ENCODE measurements at places on chromosomes 12 and 14. TPM values are rescaled to one million over a fixed set of nuclear protein-coding genes. Genes with fewer than 3 reads are reported as not detected.
A peak's percentile ranks its signal among the peaks of the same experiment; 100 is the strongest.

DNA sequence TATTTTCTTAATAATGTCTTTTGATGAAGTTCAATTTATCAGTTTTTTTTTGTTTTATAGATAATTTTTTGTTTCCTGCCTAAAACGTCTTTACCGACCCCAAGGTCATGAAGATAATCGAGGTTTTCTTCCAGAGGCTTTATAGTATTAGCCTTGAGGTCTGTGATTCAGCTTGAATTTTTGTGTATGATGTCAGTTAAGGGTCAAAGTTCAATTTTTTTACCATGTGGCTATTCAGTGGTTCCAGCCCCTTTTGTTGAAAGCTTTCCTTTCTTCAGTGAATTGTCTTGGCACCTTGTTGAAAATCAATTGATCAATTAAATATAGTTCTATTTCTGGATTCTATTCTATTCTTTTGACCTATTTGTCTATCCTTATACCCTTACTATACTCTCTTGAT, 3.2 kb upstream of the MGST1 start:
- no peak for DNase-seq

GRCh38 chr14:21300892-21301291, 21.0 kb downstream of the RPGRIP1 start:
- DNase-seq: no peak

DNA sequence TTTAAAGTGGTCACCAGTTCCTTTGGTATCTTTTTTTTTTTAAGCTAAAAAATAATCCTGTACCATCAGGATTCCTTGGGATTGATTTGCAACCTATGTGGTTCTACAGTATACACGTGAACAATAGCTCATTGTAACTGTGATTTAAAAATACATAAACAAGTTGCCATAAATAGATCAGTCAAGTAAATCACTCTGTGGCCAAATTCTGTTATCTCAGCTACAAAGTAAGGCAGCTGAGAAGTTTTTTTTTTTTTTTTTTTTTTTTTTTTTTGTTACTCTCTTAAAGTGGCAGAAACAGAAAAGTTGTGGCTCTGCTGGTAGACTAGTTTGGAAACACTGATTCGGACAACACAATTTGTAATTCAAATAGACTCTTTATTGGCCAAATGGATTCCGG, 104.5 kb downstream of the PRICKLE1 start:
- DNase-seq: no peak

Gene VSX2
- not detected for total RNA-seq

DNA sequence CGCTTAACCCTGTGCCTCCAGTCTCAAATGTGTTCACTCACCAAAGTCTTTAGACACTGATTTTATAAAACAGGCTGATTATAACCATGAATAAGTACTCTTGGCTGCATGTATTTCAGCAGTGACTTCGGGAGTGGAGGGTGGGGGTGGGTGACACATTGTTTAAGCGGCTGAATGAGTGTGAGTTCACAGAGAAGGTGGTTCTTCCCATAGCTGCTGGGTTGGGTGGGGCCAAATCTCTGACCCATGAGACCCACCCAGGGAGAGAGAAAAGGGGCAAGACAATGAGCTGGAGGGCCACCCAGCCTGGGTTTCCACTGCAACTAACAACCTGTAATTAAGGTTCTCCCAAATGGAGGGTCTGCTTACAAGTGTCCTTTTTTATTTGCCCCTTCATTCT, 96.4 kb downstream of the SYNE3 start:
- DNase-seq: no peak

DNA sequence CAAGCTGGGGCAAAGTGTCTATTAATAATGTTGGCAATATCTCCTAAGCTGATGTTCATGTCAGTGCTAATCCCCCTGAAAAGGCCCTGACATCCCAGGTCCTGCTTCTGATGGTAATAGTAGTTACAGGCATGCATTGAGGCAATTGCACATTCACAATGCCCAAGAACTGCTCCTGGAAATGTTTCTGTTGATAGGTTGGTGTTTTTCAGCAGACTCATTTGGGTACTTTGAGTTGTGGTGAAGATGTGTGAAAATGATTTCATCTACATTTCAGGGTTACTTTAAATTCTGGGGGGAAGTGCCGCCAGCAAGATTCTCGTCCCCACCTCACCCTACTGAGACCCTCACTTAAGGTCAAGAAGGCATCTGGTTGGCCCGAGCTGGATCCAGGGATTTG, 92.9 kb downstream of the BBS10 start:
- DNase-seq: no peak

Gene IL22
- total RNA-seq: not detected

DNA sequence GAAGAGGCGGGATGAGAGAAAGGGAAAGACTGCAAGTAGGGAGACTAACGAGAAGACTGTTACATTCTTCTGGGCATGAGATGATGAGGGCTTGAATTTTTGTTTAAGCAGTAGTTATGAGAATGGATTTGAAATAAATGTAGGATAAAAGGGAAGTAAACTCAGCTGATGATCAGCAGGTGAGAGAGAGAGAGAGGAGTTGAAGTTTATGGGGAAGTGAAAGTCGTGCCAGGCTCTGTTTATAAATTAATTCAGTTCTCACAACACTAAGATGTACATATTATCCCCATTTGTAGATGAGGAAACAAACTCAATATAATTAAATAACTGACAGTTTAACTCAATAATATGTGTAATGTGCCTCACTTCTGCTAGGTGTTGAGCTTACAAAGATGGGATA, 170.0 kb upstream of the RMST start:
- DNase-seq: no peak

- DNase-seq: no peak
Observed at GRCh38 chr14:32491416-32492016, 162.4 kb downstream of the AKAP6 start.

DNA sequence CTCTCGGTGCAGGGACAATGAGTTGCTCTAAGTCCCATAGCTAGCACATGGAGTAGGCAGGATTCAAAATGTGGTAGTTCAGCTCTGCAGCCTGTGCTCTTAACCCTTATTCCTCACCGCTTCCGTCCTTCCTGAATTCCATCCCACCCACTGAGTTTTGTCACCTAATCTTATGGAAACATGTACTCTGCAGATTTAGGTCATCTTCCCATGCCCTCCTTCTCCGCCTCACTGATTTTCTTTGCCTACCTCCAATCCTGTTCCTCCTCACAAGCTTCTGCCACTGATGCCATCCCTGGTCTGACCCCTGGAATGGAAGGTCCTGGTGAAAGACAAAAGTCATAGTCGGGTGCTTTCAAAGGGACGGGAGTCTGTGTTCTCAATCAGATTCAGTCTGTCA, 46.5 kb upstream of the ABCC9 start:
- no peak for DNase-seq

Gene DCN
- total RNA-seq: 863 TPM

DNA sequence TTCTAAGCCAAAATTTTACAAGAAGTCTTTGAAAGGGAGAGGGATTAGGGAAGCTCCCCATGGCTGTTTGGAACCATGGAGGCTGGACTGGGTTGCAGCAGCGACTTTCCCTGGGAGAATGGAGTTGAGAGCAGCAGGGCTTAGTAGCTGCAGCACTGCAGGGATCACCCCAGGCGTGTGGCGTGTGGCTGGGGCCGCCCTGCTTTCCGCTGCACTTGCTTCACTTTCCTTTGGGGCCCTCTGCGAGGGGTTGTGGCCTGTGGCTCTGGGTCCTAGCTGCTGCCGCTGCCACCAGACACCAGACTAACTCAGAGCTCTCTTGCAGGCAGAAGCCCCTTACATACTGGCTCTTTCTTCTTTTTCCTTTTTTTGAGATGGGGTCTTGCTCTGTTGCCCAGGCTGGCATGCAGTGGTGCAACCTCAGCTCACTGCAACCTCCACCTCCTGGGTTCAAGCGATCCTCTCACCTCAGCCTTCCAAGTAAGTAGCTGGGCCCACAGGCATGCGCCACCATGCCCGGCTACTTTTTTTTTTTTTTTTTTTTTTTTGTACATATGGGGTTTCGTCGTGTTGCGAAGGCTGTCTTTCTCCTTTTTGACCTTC, 25.4 kb downstream of the CCDC62 start:
- no peak for DNase-seq

Gene PRR4
- 4.8 TPM for total RNA-seq

Gene RNFT2
- 3.1 TPM for total RNA-seq

DNA sequence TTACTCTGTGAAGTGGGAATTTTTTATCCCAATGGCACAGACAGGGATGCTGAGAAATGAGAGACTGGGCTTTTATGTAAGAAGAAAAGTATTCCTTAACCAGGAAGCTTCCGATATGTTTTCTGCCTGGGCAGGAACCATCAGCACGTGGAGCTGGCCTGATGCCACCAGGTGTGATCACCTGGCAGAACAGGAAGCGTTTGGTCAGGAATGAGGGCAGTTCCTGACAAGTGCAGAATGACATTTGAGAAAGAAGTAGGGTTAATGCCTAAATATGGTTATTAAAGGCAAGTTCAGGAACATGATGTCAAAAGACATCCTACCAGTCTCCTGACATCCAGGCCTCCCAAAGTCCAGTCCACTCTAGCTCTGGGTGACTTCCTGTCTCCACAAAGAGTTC, 210.3 kb downstream of the NUAK1 start:
- DNase-seq: no peak

Gene CMKLR1
- 55.4 TPM for total RNA-seq

Gene PDZRN4
- total RNA-seq: 11.2 TPM

DNA sequence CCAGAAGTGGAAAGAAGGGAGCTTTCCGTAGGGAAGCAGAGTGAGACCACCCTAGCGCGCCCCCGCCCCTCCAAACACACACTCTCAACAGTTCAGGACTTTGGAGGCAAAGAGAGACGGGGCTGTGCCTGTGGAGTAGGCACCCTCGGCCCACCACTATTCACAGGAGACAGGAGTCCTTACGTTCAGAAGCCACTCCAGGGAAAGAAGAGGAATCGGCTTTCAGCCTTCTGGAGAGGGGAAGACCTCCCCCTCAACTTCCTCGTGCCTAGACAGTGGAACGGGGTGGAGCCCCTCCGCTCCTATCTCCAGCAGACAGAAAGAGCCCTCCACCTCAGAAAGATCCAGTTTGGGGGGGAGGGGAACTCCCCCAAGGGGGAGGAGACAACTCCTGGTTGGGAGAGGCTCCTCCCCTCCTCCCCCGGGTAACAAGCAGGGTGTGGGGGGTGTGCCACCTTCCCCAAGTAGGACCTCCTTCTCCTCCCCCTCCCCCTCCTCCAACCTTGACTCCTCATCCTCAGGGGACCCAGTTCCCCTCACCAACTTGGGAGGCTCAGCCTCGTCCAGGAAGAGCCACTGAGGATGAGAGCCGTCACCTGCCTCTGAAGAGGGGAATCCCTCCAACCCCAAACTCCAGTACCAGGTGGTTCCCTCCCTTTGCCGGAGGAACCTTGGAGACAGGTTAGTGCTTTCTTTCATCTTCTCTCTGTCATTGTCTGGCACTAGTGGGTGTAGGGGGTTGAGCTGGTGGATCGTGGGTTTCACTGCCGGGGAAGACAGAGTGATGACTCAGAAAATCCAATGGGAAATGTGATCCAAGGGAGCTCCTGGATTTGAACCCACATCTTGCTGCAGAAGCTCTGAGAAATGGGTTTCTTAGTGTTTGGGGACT, 883 bp downstream of the FOXJ2 start:
- DNase-seq: peak; percentile 76

GRCh38 chr14:94946244-94946643, 176.3 kb upstream of the GSC start:
- no peak for DNase-seq

DNA sequence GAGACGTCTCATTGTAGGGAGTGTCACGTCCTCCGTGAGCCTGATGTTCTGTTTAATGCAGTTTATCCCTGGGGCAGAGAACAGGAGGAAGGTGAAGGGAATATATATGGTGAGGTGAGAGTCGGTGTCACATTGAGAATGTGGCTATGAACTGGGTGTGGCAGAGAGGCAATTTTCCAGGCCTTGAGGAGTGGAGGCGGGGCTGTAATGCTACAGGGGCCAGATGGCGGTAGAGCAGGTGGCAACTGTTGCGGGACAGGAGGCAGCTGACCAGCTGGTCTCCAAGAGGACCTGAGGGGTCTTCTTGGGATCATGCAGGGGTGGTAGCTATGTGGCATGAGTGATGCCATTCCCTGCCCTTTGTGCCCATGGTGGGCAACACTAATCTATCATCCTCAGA, 59.6 kb downstream of the CACNA1C start:
- peak; percentile 9 for DNase-seq

DNA sequence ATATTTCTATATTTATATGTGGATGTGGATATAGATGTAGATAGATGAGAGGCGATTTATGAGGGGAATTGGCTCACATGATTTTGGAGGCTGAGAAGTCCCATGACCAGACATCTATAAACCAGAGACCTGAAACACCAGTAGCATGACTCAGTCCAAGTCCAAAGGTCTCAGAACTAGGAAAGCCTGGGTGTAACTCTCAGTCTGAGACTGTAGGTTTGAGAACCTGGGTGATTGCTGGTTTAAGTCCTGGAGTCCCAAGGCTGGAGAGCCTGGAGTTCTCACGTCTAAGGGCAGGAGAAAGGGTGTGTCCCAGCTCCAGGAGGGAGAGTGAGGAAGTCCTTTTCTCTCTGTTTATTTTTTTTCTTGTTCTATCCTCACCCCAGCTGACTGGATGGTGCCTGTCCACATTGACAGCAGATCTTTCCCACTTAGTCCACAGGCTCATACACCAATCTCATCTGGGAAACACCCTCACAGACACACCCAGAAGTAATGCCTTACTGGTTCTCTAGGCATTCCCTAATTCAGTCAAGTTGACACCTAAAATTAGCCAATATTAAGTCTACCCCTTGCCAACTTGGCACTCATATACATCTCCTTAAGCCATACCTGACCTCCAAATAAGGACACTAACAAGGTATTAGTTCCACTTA, 45.4 kb downstream of the EMP1 start:
- no peak for DNase-seq

GRCh38 chr14:53620317-53620716, 336.3 kb downstream of the BMP4 start:
- no peak for DNase-seq

- no peak for DNase-seq
Observed at GRCh38 chr12:121561009-121561395, 19.8 kb downstream of the KDM2B start.

Gene RPS6KL1
- total RNA-seq: 12.6 TPM

Gene TAS2R8
- total RNA-seq: not detected

Gene FAIM2
- 16.4 TPM for total RNA-seq

DNA sequence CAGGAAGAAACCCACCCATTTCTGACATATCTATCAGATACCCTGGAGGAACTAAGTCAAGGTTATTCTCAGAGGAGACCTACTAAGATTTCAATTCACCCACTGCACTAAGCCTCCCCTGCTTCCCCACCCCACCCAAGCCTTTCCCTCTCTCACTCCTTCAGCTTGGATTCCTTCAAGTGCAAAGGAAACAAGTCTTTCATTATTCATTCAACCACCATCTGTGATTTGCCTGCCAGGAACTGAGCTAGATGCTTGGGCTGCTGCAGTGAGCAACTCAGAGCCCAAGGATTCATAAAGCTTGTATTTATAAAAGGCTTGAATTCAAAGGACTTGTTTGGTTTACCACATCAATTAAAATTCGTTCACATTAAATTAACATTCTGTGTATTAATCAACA, 161.3 kb downstream of the GXYLT1 start:
- DNase-seq: no peak

DNA sequence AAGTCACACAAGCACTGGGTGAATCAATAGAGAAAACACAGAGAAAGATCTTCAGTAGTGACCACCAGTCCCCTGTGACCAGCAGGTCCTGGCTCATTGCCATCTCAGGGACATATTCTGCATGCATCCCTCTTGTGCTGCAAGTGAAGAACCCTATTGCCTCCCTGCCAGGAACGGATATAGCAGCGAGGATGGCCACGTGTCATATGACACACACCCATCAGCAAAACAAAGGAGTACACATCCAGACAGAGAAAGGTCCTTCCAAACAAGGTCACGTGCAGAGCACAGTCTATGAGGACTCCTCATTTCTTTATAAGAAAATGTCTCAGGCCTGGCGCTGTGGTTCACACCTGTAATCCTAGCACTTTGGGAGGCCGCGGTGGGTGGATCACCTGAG, 638.4 kb downstream of the FLRT2 start:
- DNase-seq: no peak

Gene ESR2
- total RNA-seq: 0.10 TPM
